ENCODE measurements at places on chromosomes 2 and 18.

DNA sequence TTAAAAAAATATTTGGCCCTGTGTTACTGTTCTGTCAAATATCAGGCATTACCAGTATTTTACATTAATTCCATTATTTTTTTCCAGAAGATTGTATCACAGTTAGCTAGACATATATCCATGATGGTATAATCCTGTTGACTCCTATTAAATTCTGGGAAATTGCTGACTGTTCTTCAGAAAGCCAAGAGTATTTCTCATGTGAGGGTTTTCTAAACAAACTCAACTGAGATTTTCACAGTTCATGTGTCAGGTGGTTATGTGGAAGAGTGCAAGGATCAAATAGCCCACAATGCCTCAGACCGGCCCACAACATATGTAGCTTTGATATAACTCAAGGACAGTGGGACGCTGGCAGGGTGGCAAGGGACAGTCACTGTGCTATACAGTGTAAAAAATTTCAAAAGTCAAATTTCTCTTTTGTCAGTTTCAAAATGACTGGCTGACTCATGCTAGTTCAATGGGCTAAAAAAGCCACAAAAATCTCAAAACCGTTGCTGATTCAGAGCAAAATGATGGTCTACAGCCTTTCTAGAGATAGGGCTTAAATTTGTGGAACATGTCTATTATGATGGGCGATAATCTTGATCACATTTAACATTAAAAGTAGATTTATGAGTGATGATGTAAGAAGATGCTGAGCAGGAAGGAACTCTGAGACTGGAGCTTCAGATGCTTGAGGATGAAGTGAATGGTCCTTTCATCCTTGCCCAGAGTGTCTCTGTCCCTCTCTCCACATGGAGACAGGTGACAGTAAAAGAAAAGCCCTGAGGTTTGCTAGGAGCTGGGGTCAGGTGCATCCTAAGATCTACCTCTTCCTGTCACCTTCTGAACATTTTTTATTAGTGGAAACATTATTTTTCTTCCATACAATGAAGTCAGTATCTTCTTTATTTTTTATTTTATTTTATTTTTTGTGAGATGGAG lies 175.8 kb upstream of the PIEZO2 start:
- no peak for DNase-seq

DNA sequence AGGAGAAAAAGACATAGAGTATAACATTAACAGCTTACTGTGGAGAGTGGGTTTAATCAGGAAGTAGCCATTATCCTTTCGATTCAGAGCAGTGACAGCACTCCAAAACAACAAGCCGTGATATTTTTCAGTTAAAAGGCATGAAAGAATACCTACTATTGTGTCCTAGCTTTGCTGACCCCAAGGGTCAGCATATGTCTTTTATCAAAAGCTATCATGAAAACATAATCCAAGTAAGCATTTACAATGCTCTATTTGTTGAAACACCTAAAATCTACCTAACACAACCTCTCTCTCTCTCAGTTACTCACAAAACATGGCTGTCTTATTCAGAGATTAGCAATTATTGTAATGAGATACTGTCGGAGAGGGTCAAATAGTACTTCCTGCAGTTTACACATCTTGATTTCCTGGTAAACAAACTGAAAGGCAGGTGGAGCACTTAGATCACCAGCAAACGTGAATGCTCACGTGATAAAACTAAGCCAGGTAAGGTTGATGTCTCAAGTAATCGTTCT lies 100.0 kb downstream of the BAZ2B start:
- DNase-seq, result peak; percentile 23

DNA sequence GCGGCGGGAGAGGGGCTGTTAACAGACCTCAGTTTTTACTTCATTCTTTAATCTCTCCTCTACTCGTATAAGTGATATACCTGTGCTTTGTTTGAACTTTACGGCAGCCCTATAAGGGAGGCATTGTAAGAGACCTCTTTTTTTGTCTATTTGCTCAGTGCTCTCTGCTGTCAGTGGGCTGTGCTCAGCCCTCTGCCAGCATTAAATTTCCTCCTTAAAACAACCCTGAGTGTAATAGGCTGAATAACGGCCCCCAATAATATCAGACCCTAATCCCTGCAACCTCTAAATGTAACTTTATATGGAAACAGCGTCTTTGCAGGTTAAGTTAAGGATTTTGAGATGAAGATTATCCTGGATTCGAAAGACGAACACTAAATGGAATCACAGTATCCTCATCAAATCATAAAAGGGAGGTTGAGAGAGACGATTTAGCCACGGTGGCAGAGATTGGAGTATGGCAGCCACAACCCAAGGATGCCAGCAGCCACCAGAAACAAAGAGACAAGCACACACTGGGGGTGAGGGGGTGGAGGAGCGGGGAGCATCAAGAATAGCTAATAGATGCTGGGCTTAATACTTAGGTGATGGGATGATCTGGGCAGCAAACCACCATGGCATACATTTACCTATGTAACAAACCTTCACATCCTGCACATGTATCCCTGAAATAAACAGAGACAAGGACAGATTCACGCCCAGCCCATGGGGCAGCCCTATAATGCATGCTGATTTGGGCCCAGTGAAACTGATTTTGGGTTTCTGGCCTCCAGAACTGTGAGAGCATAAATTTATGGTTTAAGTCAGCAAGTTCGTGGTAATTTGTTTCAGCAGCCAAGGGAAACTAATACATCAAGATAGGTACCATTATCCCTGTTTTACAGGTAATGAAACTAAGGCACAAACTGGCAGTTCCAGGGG lies 894 bp upstream of the FARSB start:
- DNase-seq, result no peak

DNA sequence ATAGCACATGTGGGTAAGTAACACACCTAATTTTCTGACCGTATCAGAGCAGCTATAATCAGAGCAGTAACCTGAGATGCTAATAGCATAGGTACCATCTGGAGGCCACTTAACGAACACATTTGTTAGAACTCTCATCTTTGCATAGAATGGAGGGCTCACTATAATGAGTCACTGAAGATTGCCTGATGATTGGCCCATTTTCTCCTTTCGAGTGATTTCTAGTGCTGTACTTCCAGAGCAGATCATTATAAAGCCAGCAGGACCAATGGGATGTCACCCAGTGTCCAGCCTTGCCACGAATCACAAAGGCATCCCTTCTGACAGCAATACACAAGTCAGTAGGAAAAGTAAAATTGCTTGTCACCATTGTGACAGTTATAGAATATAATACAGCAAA lies 81.7 kb upstream of the REV1 start:
- no peak for DNase-seq

All from Caco-2 (cell line).